ENCODE measurements at places on chromosomes 2 and 18. TPM values are rescaled to one million over a fixed set of nuclear protein-coding genes. Genes with fewer than 3 reads are reported as not detected.
A peak's percentile ranks its signal among the peaks of the same experiment; 100 is the strongest.

- no peak for DNase-seq
Observed at GRCh38 chr2:230863442-230864121, 1.2 kb upstream of the ITM2C start.

- no peak for DNase-seq
Observed at GRCh38 chr2:30267161-30267975, 36.0 kb downstream of the LBH start.

- peak; percentile 81 for DNase-seq
Observed at GRCh38 chr2:72770879-72771461, 54.9 kb downstream of the EXOC6B start.

DNA sequence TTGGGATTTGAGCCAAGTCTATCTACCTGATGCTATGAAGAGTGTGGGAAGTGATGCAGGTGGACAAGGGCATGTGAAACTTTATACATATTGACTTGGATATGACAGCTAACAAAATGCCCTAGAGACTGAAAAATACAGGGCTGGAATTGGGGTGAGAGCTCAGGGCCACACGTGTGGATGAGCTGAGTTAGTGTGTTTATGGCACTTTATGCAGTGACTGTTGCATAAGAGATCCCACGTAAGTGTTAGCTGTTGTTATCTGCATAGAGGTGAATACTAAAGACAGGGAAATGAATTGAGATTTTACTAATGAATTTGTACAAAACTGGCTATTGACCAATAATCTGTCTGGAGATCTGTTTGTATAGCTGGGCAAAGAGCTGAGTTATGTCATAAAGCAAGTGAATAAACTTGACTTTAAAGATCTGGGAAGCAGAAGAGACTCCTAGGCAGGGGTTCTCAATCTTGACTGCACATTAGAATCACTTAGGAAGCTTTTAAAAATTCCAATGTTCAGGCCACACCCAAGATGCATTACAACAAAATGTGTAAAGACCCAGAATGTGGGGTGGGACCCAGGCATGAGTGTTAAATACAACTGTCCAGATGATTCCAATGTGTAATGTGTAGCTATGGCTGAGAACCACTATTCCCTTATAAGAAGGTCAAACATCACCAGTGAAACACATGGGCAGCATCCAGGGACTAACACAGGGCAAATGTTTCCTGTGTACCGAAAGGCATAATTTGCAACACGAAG, 74.2 kb upstream of the STK17B start:
- no peak for DNase-seq

- DNase-seq: no peak
Observed at GRCh38 chr2:60832621-60833020, 48.8 kb upstream of the REL start.

GRCh38 chr18:26978812-26979341, 113.4 kb upstream of the AQP4 start:
- no peak for DNase-seq

DNA sequence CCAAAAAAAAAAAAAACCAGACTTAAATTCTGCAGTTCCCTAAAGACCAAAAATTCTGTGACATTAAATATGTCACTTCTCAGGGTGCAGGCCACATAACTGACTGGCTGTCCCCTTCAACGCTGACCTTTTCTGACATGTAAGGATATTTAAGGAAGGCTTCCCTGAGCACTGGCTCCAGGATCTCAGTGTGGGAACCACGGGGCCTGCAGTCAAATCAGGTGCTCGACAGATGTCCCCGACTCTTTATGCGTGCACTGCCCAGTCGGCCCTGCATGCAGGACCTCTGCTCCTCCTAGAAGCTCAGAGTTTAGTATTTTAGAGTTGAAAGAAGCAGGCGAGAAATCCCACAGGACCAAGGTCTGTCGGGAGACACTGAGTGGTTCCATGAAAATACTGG, 69.4 kb upstream of the POMC start:
- no peak for DNase-seq

DNA sequence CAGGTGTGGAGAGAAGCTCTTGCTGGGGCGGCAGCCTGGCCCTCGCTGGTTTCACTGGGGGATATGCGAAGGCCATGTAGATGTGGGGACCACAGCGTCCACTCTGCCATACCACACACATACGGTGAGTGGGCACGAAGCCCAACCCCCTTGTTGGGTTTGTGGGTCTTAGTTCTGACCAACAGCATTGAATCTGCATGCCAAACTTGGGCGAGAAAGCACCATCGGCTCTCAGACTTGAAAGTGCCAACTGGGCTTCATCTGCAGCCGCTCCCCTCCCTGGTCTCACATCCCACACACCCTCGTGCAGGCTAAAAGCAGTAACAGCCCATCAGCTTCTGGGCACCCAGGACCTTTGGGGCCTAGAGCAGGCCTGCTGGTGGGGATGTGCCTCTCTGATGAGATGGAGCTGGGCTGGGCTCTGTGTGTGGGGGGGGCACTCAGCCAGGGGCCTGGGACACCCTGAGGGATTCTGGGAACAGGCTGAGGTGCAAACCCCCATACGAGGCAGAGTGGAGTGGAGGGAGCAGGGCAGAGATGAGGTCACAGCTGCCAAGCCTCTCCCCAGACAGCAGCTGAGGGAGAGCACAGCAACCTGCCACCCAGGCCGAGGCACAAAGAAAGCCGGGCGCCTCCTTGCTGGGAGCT, 264.4 kb downstream of the TWIST2 start:
- no peak for DNase-seq

DNA sequence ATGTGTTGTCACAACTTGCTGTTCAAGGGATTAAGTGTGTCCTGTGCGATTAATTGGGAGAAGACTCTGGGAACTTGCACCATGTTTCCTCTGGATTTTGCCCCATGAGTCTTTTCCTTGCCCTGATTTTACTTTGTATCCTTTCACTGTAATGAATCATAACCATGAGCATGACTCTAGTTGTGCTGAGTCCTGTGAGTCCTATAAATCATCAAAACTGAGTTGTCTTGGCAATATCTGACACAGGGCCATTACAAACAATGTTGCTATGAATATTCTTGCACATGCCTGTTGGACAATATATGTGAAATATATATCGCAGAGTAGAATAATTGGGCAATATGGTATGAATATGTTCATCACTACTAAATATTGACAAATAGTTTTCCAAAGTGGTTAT, 56.5 kb upstream of the COL5A2 start:
- no peak for DNase-seq

Gene CFAP221
- total RNA-seq: 12.2 TPM

Gene CMPK2
- total RNA-seq: 6.7 TPM

Gene RNF152
- 7.8 TPM for total RNA-seq

Gene THUMPD2
- 7.0 TPM for total RNA-seq

Gene ABCG5
- not detected for total RNA-seq

Gene SLC14A1
- total RNA-seq: 3.6 TPM

Gene CBLN2
- not detected for total RNA-seq

Data from body of pancreas (tissue), 4 donors.